ENCODE measurements at places on chromosomes 1 and 21.

DNA sequence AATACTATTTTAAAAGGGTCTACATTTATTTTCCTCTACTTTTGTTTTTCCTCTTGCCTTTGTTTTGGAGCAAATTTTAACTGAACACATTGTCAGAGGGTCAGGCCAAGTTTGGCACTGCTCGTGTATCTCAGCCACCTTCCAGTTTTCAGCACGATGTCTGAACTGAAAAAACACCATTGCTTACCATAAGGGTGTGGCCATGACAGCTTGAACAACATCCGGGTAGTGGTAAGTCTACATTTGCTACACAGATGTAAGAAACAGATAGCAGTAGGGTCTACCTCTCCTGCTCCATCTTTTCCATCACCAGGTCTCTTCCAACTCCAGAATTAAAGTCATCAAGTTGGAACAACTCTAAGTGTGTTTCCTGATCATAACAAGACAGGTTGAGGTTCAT is 4.2 kb downstream of the HIVEP3 start:
- no peak for DNase-seq

DNA sequence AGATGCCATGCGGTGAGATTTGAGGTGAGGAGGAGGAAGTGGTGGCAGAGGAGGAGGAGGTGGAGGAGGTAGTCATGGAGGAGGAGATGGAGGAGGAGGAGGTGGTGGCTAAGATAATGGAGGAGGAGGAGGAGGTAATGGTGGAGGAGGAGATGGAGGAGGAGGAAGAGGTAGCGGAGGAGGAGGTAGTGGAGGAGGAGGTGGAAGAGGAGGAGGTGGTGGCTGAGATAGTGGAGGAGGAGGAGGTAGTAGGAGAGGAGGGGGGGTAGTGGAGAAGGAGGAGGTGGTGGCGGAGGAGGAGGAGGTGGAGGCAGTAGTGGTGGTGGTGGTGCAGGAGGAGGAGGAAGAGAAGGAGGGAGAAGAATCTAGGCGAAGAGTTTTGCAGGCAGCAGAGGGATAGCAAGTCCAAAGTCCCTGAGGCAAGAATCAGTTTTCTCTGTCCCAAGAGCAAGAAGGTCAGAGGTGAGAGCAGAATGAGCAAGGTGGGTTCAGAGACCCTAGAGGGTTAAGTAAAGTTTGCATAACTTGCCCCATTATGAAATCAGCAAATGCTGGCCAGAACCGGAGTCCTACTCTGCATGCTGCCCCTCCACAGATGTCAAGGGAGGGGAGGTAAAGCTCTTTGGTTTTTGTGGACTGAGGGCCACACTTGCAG is 38.9 kb upstream of the GNPAT start:
- DNase-seq, result no peak

- peak; percentile 66 for DNase-seq
These were observed 32.1 kb downstream of the CD244 start for GRCh38 chr1:160830321-160831153.

DNA sequence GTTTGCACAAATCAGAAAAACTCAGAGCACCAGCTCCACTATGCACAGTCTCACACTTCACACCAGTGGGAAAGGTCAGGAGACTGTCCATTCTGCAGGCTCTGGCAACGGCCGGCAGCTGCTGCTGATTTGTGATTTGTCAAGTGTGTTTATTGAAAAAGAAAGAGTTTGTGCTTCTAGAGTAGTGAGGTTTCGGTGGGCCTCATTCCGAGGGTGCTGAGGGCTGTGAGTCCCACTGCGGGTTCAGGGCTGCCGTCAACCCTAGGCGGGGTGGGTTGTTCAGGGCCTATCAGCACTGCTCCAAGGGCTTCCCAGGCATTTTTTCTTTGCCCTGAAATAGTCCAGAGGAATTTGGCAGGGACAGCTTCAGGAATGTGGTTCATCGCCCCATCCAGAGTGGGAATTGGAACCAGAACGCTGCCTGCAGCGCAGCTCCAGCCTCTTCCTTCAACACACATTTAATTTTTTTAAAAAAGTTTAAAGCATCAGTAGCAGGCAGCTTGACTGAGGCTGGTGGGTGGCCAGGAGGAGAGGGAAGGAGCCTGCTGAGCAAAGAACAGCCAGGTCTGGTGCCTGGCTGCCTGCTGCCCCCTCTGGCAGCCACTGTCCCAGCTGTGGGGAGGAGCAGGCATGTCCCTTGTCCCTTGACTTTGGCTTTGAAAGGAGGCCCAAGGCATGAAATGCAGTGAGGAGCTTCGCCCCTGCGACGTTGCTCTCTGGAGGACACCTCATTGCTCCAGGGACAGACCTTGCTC is 19.7 kb downstream of the STUM start:
- peak; percentile 27 for DNase-seq

DNA sequence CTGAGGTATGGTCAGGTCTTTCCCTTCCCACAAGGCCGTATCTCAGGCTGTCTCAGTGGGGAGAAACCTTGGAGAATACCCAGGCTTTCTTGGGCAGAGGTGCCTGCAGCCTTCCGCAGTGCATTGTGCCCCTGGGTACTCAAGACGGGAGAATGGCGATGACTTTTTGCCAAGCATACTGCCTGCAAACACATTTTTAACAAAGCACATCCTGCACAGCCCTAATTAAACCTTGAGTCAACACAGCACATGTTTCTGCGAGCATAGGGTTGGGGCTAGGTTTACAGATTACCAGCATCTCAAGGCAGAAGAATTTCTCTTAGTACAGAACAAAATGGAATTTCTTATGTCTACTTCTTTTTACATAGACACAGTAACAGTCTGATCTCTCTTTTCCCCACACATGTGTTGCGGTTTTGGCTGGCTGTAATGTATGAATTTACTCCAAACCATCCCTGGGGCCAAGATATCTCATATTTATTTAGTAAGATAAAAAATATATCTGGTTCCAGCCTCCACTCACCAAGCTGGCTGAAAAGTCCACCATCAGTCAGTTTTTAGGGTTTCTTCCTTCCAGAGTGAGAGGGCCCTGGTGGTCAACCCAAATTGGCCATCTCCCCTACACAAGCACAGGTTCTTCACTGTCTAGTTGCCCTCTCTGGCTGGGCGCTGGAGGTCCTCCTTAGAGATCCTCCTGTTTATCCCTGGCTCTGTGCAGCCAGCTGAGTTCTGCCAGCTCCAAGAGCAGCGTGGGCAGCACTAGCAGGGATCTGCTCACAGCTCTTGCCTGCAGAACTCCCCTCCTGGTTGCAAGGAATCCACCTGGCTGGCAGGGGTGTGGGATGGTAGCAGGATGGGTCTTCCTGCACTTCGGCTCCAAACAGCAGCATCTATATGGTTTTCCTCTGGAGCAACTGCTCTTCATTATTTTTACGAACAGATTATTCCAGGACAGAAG is 2.6 kb downstream of the FAAH start:
- no peak for DNase-seq

GRCh38 chr1:60745484-60745883 is 336.9 kb upstream of the NFIA start:
- no peak for DNase-seq

DNA sequence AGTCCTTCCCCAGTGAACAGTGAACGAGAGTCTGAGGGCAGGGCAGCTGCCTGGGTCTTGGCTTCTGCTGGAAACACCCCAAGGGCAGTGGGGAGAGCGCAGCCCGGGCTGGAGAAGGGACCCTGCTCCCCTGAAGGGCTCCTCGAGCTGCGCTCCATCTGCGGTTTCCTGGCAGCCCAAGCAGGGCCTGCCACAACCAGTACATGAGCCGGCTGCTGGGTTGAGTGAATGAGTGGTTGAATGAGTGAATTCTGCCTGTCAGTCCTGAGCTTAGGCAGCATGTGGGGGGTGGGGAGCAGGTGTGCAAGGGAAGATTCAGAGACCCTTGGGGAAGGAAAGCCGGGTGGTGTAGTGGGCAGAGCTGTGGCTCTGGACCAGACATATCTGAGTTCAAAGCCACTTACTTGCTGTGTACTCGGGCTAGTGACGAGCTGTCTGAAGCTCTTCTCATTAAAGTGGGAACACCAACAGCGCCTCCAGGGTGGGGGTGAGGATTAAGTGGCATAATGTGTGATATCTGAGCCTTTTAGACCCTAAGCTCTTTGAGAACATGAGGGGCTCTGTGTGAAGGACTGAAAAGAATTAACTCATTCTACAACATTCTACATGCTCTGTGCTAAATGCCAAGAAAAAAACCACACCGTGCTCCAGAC is 3.7 kb downstream of the OPRD1 start:
- DNase-seq, result no peak

- no peak for DNase-seq
These were observed 89.3 kb downstream of the CDC14A start for GRCh38 chr1:100441651-100442050.

DNA sequence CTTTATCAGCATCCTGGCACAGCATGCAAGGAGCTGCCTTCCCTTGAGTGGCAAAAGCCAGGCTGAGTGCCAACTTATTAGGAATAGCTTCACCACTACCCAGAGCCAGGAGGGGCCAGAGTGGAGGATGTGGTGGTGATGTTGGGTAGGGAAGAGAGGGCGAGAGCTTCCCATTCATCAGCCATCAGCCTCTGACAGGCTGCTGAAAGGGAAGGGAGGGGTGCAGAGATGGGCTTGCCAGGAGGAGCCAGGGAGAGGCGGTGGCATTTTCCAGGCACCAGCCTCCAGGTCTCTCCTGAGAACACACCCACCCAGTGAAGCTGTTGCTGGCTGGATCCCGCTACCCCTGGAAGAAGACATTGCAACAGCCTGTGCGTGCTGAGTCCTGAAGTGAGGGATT is 168.5 kb downstream of the ACTL8 start:
- no peak for DNase-seq

- no peak for DNase-seq
These were observed 84.7 kb downstream of the PDE9A start for GRCh38 chr21:42737951-42738590.

- DNase-seq, result no peak
These were observed 1.4 kb downstream of the NIT1 start for GRCh38 chr1:161119092-161119903.

GRCh38 chr1:15718199-15718601 is 17.9 kb upstream of the SLC25A34 start:
- DNase-seq, result no peak

DNA sequence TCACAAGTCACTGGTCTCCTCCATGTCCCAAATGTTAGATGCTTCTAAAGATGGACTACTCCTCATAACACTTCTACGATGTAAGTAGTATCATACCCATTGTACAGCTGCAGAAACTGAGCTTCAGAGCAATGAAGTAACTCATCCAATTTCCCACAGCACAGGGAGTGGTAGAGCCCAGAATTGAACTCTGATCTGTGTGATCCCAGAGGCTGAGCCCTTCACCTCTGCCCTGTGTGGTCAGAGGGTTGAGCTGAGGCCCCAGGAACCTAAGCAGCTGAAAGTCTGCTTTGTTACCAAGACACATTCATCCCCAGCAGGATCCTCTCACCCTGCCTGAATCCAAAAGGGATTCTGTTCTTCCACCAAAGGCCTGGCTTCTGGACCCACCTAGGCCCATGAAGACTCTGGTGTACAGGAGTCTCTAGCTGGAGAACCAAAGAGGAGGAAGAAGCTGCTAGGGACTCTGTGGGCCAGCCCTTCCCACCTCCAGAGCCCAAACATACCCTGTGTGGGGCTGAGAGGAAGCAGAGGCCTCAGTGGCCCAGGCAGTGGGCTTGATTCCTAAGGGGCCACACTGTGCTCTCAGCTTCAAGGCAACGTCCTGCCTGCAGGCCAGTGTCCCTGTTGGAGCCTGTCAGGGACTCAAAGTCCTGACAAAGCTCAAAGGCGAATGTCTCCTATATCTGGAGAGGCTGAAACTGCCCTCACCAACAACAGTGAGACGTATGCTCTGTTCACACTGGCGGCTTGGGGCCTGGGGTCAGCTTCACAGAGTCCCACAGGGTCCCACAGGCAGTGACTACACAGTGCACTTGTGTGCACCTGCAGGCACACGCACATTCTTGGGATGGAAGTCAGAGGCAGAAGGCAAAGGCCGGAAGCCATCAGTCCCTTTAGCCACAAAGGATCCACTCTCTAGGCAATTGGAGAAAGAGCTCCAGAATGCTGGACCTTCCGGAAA is 40.4 kb upstream of the SLC30A1 start:
- no peak for DNase-seq

GRCh38 chr1:204928671-204929486 is 58.2 kb downstream of the NFASC start:
- no peak for DNase-seq

- no peak for DNase-seq
These were observed 36.8 kb downstream of the AHDC1 start for GRCh38 chr1:27567146-27567526.

DNA sequence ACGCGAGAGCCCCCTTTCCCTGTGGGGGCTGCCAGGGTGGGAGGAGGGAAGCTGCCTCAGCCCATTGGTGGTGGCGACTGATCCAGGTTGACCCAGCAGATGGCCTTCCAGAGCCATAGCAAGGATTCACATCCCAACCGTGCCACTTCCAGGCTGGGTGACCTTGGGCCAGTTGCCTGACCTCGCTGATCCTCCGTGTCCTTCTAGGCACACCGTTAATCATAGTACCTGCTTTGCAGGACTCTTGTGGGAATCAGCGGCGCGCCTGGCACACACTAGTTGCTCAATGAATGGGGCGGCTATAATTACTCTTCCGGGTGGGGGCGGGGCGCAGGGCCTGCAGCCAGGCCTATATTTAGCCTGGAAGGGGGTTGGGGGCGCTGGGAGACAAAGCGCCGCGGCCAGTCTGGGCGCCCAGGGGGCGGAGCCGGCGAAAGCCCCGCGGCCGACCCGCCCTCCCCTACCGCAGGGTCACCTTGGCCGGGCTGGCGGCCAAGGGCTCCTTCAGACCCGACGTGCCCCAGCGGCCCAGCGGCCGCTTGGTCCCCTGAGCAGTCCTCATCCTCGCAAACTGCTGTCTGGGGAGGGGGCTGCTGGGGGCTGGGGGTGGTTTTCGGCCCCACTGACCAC is 5.1 kb downstream of the HSPB7 start:
- DNase-seq, result no peak

- DNase-seq, result no peak
These were observed 515.1 kb upstream of the PTBP2 start for GRCh38 chr1:96206451-96206850.

All from iPS DF 6.9 (cell line).